ENCODE measurements at places on chromosomes 11 and 22.

DNA sequence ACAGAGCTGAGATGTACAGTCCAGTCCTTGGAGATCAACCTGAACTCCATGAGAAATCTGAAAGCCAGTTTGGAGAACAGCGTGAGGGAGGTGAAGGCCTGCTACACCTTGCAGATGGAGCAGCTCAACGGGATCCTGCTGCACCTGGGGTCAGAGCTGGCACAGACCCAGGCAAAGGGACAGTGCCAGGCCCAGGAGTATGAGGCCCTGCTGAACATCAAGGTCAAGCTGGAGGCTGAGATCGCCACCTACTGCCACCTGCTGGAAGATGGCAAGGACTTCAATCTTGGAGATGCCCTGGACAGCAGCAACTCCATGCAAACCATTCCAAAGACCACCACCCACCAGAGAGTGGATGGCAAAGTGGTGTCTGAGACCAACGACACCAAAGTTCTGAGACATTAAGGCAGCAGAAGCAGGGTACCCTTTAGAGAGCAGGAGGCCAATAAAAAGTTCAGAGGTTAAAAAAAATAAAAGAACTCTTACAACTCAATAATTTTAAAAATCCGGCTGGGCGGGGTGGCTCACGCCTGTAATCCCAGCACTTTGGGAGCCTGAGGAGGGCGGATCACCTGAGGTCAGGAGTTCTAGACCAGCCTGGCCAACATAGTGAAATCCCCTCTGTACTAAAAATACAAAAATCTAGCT lies 69.9 kb upstream of the RTL6 start:
- peak; percentile 21 for DNase-seq

DNA sequence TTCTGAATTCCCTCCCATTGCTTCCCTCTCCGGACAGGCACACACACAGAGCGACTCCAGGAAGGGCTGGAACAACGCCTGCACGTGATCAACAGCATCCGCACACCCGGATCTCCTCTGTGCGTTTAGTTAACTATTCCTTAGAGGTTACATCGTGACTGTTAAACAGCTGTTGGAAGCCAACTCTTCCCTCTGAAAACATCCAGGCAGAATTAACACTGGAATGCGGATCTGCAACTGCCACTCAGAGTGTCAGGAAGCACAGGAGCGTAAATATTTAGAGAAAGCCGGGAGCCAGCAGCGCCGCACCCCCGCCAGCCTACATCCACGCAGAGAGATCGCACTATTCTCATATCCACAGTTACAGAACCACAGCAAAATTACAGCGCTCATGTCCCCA lies 46.2 kb downstream of the SHANK2 start:
- peak; percentile 43 for DNase-seq

DNA sequence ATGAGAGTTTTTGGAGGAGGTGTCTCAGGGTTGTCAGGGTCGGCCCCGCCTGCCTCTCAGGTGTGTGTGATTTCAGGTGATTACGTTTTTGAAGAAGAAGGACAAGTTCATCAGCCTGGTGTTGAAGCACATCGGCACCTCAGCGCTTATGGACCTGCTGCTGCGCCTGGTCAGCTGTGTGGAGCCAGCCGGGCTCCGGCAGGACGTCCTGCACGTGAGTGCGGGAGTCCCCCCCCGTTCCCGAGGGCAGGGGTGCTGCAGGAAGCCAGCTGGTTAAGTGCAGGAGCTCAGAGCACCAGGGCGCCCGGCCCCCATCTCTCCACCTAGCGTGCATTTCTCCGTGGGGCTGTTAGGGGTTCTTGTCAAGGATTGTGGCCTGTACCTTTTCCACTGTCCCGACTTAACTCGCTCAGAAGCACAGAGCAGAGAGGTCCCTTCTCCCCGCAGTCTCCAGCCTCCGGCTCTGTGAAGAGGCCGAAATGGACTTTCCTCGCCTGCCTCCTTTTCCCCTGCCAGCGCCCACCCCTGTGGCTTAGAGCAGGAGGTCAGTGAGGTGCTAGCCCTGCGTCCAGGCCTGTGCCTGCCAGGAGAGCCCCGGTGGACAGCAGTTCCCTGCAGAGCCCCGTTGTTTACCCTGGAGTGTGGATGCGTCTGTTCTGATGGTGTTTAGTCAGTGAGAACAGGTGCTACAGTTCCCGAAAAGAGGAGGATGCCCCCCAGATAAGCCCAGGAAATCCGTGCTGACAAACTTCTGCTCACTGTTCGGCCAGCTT lies 60.2 kb downstream of the SBF1 start:
- DNase-seq, result no peak

GRCh38 chr22:24845041-24845898 lies 39.3 kb downstream of the SGSM1 start:
- DNase-seq, result no peak

- DNase-seq, result no peak
Measured at GRCh38 chr11:31820438-31820818, 9.3 kb upstream of the PAX6 start.

DNA sequence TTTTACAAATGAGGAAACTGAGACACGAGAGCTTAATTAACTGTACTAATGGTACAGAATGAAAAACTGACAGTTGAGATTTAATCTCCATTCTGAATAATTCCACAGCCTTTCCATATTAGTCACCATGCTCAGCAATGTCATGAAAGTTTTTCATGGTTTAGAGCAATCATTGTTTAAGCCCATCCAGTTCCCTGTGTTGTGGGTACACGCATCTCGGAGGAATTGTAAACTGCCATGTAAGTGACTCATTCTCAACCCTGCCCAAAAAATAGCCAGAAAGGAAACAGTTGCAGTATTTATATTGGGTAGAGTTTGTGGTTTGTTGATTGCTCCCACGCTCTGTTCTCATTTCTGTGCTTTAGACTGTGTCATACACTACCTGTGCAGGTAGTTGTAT lies 1790.8 kb downstream of the LRRC4C start:
- DNase-seq, result no peak

DNA sequence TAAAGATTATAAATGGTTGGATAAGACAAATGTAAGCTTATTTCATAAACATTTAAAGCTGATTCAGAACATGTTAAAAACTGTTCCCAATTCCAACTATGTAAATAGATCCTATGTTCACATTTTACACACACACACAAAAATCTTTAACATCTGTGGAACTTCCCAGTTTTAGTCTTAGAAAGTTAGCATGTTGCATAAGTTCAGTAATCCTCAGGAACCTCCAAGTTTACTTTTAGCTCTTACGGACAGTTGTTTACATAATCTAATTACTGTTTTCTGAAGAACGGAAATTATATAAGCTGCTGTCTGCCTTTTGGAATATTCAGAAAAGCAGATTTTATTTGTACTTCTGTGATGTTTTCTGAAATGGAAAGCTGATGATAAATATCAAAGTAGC lies 53.3 kb downstream of the PANX1 start:
- no peak for DNase-seq
